ENCODE measurements at places on chromosomes 4 and X.

DNA sequence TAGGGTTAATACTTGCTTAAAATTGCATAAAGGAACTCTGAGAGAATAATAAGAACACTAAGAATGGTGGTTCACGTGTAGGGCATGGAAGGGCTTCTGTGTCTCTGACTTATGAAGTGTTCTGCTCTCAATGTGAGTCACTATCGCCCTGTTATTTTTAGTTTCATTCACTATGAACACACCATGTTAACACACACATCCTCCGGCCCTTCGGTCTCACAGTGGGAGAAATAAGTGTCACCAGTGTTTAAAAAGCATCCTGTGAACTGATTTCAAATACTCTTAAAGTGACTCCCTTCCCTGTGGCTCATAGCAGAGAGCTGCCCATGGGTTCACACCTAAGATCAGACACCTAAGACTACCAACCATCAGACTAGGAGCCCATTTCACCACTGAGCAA is 33.8 kb upstream of the FGFBP2 start:
- DNase-seq, result no peak

GRCh38 chr4:34293459-34293858 is 1950.9 kb downstream of the ARAP2 start:
- DNase-seq, result no peak

- no peak for DNase-seq
Observed at GRCh38 chr4:186693159-186693815, 30.4 kb downstream of the FAT1 start.

DNA sequence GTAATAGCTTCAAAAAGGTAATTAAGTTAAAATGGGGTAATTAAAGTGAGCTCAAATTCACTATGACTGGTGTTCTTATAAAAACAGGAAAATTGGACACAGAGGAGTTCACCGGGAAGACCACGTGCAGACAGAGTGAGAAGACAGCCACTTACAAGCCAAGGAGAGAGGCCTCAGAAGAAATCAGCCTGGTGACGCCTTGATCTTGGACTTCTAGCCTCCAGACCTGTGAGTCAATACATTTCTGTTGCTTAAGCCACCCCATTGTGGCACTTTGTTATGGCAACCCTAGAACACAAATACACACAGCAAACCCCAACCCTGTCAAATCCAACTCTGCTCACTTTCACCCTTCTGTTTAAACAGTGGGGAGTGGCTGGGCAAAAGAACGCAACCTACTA is 4.1 kb upstream of the CD38 start:
- DNase-seq, result no peak

DNA sequence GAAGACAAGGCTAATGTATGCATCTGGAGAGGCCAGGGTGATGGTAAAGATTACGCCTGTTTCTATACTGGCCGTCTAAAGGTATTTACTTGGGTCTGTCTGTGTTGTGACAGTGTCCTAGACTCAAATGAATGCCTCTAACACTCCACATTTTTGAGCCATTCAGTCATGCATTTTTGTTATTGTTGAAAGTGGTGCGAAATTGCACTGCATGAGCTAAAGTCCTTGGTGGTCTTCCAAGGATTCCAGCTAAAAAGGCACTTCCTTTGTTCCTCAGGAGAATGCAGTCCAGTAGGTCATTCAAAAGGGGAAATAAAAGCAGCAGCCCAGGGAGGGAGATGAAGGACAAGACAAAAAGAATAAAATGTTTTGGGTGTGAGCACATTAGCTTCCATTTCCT is 3.0 kb downstream of the GPC4 start:
- DNase-seq, result no peak

DNA sequence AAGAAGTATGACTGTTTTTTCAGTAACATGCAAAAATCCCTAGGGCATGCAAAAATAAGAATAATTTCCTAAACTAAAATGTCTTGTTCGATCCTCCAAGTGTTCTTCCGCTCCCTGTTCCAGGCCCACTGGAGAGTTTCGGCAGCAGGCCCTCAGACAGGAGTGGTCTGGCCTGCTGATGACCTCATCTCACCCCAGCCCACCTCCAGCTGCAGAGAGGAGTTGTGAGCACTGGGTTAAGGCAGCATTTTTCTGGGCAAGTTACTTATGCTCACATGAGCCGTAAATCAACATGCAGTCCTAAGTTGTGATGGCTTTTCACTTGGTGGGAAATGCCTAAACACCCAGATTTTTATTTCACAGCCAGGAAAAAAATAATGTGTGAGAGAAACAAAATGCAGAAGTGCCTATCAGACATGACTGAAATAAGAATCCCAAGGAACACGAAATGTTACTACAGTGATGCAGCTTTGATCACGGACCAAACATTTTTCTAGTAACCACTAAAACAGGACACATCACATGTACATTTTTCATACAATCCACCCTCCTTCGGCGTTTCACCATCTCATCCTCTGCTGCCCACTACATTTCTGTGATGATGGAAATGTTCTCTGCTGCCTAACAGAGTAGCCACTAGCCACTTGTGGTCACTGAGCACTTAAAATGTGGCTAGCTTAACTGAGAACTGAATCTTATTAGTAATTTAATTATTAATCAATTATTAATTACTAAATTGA is 153.3 kb upstream of the TBL1X start:
- no peak for DNase-seq

All from G401 (cell line).